NCI-H1930 (cell line): ENCODE measurements at places on chromosomes 1 and 21.

- no peak for DNase-seq
Observed at GRCh38 chr21:46135782-46136395, 19.5 kb downstream of the FTCD start.

DNA sequence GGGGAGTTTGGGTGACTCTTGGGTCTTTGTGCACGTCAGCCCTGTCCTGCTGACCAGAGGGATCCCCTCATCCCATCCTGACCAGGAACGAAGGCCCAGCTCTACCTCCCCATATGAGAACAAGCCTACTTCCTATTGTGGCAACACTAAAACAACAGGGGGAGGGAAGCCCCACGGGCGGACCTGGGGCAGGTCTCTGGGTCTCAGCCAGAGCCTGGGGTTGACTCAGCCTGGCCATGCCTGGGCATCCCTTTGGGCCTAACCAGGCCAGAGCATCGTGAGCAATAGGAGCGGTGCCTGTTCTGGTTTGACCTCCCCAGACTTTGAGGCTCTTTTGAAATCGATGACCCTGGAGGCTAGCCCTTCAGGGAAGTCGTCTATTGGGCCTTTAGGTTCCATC, 16.8 kb downstream of the RPS6KA1 start:
- DNase-seq, result no peak

- no peak for DNase-seq
Observed at GRCh38 chr1:204663644-204664383, 21.7 kb downstream of the LRRN2 start.

DNA sequence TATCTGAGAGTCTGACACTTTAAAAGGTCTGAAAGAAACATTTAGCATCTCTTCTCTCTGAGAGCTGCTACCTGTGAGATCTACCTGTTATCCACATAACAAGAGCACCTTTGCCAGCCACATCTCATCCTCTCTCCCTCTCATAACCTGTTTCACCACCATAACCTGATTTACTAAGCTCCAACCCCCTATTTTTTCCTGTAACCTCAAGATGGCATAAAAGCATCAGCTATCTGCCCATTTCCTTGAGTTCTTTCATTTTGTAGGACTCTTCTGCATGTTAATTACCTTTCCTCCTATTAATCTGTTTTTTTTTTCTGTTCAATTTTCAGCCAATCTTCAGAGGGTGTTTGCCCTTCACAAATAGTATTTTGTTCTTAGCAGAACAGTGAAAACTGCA, 136.5 kb upstream of the KCNK1 start:
- no peak for DNase-seq

DNA sequence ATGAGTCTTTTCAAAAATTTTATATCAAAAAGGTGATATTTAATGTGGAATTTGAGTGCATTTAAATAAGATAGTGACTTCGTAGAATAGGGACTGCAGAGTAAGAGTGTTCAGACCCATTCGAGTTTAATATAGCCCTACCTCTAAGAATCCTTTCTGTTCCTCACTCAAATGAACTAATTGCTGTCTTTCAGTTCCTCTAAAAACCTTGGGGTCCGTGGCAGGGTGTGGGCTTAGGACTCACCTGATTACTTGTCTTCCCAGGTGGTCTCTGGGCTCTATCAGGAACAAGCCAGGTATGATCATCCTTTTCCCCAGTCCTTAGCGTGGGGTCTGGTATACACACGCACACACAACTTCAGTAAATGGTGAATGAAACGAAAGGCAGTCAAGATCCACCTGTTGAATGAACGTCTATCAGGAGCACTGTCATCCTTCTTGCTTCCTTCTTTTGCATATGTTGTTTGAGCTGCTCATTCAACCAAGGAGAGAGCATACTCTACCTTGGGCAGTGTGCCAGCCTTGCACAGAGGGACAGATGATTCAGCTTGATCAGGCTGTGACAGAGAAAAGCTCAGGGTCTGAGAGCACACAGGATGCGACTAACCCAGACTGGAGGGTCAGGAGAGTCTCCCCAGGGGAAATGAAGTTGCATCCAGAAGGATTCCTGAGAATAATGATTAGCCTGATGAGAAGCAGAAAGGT, 1.2 kb upstream of the RNF11 start:
- DNase-seq, result no peak

GRCh38 chr21:23522751-23523150, 2084.5 kb downstream of the MRPL39 start:
- DNase-seq, result no peak

DNA sequence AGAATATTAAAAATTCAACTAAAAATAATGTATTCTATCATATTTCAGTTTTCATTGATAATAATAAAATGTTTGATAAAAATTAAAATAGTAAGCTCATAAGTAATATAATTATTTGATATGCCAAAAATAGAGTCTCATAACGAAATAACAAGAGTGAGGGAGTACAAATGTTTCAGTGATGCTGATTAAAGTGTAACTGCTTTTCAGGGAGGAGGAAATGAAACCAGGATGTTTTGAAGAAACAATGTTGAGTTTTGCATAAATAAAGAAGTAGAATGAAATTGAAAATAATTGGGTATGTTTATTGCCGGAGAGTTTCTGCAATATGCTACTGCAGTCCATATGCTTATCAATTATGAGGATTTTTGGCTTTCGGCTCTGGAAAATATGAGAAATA, 1159.8 kb upstream of the ADGRL2 start:
- no peak for DNase-seq

DNA sequence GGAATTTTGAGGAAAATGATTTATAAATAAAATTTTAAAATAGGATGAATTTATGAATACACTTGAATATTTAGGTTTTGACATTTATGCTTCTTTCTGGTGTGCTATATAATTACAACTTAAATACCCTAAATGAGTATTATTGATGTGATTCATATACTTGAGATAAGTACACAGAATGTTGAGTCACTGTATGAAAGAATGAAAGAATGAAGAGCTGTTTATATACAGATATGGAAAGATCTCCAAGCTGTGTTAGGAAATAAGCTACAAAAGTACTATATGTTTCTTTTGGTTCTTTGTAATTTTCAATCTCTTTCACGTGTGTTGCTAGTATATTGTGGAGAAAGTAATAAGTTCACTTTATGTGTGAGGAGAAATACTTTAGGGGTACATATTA, 147.2 kb downstream of the RASAL2 start:
- DNase-seq, result no peak
